ACHN (cell line): ENCODE measurements at places on chromosomes 3 and 15.

- DNase-seq = peak; percentile 4
These were observed 30.7 kb upstream of the ST3GAL6 start for GRCh38 chr3:98732286-98733052.

- no peak for DNase-seq
These were observed 522.2 kb downstream of the FHIT start for GRCh38 chr3:60729056-60729455.

DNA sequence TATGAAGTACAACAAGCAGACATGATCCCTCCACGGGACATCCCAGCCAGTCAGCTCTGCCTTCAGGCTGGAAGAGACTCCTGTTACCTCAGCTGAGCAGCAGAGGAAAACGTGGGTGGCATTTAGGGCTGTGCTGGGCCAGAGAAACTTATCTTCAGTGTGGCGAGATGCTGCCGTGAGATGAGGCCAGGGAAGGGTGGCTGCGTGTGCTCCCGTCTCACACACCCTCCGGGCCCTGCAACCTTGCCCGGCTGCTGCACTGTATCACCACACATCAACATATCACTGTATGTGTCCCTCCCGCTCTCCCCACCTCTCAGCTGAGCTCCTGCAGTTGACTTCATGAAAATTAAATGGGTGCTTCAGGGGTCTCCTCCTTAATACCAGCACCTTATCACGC lies 23.4 kb downstream of the BMF start:
- DNase-seq = no peak

- DNase-seq = no peak
These were observed 92.2 kb downstream of the ST6GAL1 start for GRCh38 chr3:187022403-187023029.

- no peak for DNase-seq
These were observed 1.7 kb upstream of the COL7A1 start for GRCh38 chr3:48596676-48597407.
